ENCODE measurements at places on chromosomes 5 and 9.

- DNase-seq: no peak
Measured at GRCh38 chr9:132516911-132517310, 65.5 kb upstream of the BARHL1 start.

DNA sequence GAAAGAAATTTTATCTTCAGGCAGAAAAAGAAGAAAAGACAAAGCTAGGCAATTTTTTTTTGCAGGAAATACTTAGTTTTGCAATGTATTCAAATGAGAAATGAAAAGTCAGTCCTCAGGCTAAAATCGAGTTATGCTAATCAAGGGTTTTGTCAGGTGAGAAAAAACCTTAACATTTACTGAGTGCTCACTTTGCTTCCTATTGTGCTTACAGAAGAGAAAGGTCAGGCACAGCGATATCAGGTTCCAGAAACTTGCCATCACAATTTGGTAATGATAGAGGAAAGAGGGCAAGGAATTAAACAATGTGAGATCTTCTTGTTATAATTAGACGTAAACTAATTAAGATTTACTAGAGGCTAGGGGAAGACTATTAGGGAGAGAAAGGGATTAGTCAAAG is 431.7 kb upstream of the CTNND2 start:
- no peak for DNase-seq

- DNase-seq: no peak
Measured at GRCh38 chr5:170223360-170223759, 9.4 kb upstream of the C5orf58 start.

GRCh38 chr5:109992264-109992915 is 302.7 kb downstream of the MAN2A1 start:
- DNase-seq: no peak

DNA sequence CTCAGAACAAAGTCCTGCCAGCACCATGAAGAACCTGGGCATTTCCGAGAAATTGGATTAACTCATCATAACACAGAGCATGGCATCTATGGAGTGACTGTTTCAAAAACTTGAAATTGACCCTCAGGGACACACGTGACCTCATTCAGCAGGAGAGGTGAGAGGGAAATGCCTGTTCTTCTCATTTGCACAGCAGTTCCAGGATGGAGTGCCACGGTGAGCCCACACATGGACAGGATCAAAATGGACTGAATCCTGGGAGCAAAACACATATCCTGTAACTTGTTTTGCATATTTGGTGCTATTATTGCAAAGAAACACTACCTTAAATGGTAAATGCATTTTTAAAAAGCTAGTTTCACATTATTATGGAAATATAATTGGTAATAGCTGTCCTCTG is 256.1 kb upstream of the IRX2 start:
- DNase-seq: no peak

Measured in central memory CD4-positive, alpha-beta T cell (primary cell).